ENCODE measurements at places on chromosomes 2 and 18.

DNA sequence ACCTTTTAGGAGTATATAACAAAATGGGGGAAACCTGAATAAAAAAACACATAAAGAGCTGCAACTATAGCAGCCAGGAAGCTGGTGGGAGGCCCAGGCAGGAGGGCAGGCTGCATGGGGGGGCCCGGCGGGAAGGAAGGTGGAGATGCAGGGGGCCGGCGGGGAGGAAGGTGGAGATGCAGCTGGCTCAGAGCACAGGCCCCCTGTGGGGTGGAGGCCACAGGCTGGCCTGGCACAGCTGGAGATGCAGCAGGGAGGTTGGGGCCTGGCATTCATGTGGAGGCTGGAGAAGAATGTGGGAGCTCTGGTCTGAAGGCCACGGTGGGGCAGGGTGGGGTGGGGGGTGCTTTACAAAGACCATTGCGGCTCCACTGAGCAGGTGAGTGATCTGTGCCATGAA lies 31.4 kb downstream of the FAM228A start:
- DNase-seq, result no peak

- no peak for DNase-seq
Observed at GRCh38 chr18:8694891-8695290, 10.5 kb upstream of the MTCL1 start.

GRCh38 chr2:161265874-161266273 lies 42.4 kb upstream of the PSMD14 start:
- no peak for DNase-seq

DNA sequence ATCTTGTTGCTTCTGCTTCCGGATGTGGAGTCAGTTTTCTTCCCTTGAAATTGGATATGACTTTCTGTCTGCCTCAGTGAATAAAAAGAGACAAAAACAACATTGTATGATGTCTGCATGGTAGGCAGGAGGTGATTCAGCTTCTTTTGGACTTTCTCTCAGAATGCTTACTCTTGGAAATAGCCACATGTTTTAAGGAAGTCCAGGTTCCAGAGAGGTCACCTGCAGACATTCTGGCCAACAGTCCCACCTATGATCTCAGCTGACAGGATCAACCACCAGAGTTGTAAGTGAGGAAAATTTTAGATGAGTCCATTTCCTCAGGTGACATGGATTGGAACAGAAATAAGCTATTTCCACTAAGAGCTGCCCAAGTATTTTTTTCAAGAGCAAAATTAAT lies 508.7 kb upstream of the FAM98A start:
- DNase-seq, result no peak

- DNase-seq, result no peak
Observed at GRCh38 chr2:18149660-18150246, 271.3 kb downstream of the KCNS3 start.

- no peak for DNase-seq
Observed at GRCh38 chr2:18544171-18544570, 16.3 kb downstream of the RDH14 start.

DNA sequence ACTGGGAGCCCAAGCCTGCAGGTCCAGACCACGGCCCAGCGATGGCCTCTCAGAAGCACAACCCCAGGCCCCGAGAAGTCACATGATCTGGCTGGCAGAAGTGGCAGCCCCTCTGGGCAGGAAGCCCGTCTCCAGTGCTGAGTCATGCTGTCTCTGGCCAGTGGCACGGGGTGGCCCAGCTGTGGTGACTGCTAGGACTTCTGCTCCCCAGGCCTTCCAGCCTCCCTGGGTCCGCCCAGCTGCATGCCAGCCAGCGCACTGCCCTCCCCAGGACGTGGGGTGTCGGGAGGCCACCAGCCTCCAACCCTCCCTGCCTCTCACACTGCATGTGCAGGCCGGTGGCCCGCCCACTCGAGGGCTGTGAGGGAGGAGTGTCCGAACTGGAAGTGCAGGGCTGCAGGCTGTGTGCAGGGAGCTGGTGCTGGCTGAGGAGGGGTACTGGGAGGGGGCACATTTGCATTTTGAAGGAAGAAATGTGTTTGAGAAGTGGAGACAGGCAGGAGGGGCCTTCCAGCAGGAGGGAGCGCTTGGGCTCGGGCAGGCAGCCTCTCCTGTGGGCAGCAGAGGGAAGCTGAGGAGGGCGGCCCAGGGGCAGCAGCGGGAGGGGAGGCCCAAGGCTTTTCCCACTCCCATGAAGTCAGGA lies 17.0 kb upstream of the HPCAL1 start:
- no peak for DNase-seq

- DNase-seq, result no peak
Observed at GRCh38 chr2:24577481-24577880, 86.4 kb downstream of the NCOA1 start.
